GM03348 (cell line): ENCODE measurements at places on chromosomes 5 and 9.

- peak; percentile 64 for DNase-seq
Observed at GRCh38 chr9:128558431-128559310, 6.3 kb downstream of the SPTAN1 start.

- DNase-seq: no peak
Observed at GRCh38 chr9:19405771-19406170, 3.0 kb upstream of the ACER2 start.

DNA sequence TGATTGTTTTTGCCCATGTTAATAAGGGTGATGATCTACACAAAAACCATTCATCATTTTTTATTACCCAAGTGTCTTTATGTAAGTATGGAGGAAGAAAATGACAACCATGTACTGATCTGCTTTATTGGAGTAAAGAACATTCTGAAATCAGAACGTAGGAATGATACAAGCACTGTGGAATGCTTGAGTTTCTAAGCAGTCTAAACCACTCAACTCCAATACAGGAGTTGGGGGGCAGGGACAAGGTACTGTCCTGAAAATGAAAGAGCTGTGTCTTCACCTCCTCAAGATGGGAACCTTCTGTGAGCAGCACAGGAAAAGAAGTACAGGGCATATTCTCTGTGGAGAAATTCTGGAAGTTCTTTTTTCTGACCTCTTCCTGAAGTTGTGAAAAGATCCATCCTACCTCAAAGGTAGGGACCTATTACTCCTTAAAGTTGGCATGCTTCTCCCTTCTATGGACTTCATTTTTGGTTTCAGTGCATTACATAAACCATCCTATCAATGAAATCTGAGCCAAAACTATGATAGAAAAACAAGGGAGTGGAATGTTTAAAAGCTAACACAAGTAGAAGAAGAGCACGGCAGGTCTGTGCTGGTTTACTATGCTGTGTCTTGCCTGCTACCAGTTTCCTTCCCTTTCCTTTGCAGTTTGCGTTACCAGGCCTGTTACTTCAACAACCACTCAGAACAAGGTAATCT is 202.6 kb downstream of the SEMA5A start:
- DNase-seq: peak; percentile 28

DNA sequence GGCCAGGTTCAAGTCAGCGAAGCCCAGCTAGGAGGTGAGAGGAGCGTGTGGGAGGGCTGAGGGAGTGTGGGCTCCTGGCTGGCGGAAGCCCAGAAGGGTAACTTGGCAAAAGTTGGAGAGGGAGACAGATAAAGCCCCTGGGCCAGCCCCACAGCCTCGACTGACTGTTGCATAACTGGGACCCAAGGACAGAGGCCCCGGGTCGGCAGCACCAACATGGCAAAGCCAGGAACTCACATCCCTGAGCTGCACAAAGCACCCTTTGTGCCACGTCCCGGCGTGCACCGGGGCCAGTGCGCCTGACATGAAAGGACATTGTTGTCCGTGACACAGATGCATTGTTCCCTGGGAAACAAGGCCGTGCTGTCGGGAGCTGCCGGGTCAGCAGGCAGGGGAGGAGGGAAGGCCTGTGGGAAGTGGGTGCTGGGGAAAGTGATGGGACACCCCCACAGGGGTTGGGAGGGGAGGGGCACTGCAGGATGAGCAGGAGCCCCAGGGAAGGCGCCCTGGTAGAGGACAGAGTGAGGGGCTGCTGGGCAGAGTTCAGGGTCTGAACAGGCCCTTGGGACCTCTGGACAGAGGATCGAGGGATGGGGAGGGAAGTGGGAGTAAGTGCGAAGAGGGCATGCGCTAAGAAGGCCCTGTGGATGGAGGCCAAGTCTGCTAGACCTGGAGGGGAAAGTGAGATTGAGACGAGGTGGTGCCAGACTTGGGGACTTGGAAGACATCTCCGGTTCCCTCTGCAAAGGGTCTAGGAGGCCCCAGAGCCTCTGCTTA is 13.0 kb upstream of the DPM2 start:
- DNase-seq: no peak

GRCh38 chr9:14146201-14146874 is 167.6 kb downstream of the NFIB start:
- DNase-seq: no peak

DNA sequence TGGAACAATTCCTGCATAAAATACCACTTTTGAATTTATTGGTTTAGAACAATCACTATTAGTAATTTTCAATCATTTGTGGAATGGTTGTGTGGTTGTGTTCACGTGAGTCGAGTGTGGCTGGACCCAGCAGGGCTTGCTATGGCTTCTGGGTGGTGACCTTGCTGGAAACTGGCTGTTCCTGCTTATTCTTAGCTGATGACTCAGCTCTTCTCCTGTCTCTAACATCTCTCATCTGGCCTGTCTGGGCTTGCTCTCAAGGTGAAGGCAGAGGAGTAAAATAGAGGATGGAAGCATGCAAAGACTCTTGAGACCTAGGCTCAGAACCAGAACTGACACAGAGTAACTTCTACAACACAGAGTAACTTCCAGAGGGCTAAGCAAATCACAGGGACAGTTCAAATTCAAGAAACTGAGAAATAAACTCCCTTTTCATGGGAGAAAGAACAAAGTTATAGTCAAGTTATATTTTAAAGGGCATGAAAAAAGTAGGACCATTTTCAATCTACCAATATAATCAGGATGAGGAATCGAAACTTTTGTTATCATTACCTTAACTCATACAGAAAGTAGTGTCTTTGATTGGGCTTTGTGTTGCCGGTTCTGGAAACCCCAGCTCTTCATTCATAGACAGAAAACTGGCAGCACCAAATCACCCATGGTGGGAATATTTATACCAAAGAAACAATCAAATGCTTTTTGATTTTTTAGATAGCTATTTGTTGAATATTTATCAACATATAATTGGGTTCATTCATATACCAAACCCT is 665.1 kb downstream of the CDH18 start:
- peak; percentile 2 for DNase-seq

- DNase-seq: peak; percentile 12
Observed at GRCh38 chr5:129172580-129172979, 78.0 kb downstream of the ISOC1 start.
